ENCODE measurements at places on chromosomes 16 and 17.

- DNase-seq: no peak
These were observed 349.2 kb upstream of the SALL1 start for GRCh38 chr16:51500306-51500705.

GRCh38 chr17:2911755-2912111 lies 115.5 kb downstream of the RAP1GAP2 start:
- no peak for DNase-seq

- DNase-seq: no peak
These were observed 390.3 kb downstream of the SLC39A11 start for GRCh38 chr17:72702136-72702735.

GRCh38 chr17:7856011-7856810 lies 1.1 kb downstream of the NAA38 start:
- DNase-seq: no peak

DNA sequence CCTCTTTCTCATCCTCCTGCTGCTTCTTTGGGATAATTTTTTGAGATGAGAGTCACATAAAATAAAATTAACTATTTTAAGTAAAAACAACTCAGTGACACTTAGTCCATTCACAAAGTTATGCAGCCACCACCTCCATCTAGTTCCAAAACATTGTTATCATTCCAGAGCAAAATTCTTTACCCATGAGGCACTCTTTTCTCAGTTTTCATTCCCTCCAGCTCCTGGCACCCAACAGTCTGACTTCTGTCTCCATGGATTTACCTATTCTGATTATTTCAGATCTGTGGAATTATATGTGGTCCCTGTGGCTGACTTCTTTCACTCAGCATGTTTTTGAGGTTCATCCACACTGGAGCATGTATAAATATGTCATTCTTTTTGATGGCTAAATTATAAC lies 239.9 kb upstream of the DYNLRB2 start:
- DNase-seq: no peak

GRCh38 chr16:19130852-19131824 lies 17.4 kb downstream of the ITPRIPL2 start:
- DNase-seq: no peak

- no peak for DNase-seq
These were observed 61.9 kb upstream of the CBX4 start for GRCh38 chr17:79901131-79901530.

DNA sequence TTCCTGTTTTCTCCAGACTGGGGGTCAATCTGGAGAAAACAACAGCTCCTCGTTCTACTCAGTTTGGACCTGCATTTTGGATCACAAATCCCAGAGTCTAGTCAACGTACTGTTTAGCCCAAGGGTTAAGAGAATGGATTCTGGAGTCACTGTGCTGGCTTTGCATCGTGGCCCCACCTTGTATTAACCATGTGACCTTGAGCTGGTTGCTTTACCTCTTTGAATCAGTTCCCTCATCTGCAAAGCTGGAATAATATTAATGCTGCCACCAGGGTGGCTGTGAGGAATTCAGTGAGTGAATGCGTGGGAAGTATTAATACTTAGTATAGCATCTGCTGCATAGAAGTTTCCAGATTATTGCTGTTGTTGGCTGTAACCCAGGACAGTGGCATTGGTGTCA lies 11.3 kb upstream of the DHRS7C start:
- no peak for DNase-seq

GRCh38 chr17:72826602-72827001 lies 265.9 kb downstream of the SLC39A11 start:
- no peak for DNase-seq

GRCh38 chr17:80519091-80519781 lies 25.4 kb upstream of the RPTOR start:
- DNase-seq: no peak

DNA sequence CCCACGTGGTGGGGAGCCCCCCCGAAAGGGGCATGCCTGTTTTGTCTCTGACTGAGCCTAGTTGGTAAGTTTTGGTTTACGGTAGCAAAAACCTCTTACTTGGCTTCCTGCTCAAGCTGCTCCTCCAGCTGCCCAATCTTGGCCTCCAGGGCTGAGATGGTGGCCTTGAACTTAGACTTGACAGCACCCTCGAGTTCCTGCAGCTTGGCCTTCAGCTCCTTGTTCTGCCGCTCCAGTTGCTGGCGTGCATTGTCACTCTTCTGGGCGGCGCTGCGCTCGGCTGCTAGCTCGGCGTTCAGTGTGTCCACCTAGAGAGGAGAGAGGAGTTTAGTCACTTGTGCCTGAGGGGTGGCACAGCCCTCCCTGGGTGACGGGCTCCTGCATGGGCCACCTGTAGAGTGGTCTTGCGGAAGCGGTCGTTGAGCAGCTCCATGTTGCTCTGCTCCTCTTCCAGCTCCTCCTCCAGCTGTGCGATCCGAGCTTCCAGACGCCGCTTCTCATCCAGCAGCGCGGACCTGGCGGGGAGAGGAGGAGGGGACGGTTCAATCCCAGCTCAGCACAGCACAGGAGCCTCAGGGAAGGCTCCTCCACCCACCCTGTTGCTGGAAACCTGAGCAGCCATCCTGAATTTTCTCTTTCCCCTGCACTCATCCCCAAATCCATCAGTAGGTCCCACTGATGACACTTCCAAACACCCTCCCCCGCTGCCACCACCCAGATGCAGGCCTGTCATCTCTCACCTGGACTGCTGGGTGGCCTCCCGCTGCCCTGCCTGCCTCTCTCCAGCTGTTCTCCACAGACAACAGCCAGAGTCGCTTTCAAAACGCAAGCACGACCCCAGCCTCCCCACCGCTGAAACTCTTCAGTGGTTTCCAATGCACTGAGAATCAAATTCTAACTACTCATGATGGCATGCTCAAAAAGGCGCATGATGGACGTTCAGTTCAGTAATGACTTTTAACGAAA lies 44.6 kb downstream of the NDEL1 start:
- no peak for DNase-seq

- DNase-seq: no peak
These were observed 536.8 kb downstream of the NPIPA7 start for GRCh38 chr16:16915771-16916170.

GRCh38 chr17:7886227-7887037 lies 2.2 kb upstream of the CHD3 start:
- peak; percentile 51 for DNase-seq

GRCh38 chr17:28741358-28742349 lies 2.2 kb upstream of the TRAF4 start:
- DNase-seq: no peak

DNA sequence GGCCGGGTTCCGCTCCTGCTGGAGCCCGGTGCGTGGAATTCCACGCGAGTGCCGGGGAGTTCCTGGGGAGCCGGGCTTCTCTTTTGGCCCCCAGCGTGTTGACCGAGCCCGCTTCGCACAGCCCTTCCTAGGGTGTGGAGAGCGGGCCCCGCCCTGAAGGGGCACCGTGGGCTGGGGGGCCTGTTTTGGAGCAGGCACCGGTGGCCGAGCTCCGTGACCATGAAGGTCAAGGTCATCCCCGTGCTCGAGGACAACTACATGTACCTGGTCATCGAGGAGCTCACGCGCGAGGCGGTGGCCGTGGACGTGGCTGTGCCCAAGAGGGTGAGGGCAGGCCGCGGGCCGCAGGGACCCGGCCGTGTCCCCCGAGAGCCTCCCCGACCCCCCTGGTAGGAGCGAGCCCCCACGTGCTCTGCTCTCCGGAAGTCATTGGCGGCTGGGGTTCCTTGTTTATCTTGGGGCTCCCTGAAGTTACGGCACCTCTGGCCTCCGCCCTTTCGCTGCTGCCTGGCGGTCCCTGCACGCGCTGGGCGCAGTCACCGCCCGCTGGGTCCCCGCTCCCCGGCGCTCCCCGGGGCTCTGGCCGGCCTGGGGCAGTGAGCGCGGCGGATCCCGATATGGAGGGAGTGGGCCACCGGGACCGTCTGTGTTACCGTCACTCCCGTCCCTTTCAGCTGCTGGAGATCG lies 528 bp downstream of the HAGHL start:
- DNase-seq: no peak

- peak; percentile 89 for DNase-seq
These were observed 57.8 kb upstream of the TEX2 start for GRCh38 chr17:64320613-64321553.

DNA sequence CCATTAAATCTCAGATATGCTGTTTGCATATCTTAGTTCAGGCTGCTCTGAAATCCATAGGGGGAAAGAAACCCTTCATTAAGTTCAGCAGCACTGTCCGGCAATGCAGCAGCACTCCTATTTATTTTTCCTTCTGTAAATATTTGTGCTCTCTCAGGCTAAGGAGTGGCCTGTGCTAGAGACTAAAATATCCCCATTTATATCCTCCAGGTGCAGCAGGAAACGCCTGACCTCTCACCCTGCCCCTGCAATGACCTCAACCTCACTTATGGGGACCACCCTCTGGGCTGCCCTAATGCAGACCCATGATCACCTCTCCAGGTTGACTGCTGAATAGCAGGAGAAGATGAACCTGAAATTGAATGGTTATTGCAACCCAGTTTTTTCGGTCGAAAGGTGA lies 165.0 kb upstream of the ELAC2 start:
- DNase-seq: no peak

Data from NCI-H526 (cell line).